Suprapubic skin (tissue), 4 donors: ENCODE measurements at places on chromosomes 4 and X.
A peak's percentile ranks its signal among the peaks of the same experiment; 100 is the strongest.

GRCh38 chr4:150561143-150561737 is 20.7 kb upstream of the MAB21L2 start:
- no peak for DNase-seq

DNA sequence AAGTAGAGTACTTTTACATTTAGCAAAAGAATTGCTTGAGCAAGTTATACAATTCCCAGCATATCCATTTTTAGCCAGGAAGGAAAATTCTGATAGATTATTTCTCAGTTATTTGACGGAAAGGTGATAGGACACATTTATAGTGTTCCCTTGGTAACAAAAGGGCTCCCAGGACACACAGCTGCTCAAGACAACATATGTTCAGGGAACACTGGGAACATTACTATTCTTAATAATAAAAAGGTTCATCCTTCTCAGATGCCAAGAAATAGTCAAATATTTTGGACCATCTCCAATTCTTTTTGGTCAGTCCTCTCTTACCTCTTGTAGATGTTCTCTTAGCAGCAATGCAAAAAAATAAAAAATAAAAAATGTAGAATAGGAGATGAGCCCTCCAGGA is 66.8 kb upstream of the SMAD1 start:
- no peak for DNase-seq

- no peak for DNase-seq
These were observed 21.5 kb downstream of the RXFP1 start for GRCh38 chr4:158543191-158543590.

DNA sequence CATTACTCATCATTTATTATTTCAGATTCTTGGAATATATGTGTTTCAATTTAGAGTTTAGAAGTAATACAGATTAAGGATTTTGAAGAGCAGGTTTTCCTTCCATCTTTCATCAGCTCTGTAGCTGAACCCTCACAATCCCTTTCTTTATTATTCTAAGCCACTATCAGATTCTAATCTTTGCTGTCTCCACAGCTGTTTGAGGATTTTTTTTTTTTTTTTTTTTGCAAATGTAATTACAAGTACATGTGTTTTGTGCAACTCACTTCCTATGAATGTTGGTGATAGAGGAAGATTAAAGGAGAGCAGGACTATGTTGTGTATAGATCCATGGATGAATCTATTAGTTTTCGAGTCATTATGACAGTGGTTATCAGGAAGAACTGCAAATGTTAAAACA is 87.4 kb upstream of the TENM3 start:
- DNase-seq = no peak

- DNase-seq = no peak
These were observed 95.8 kb downstream of the ATXN3L start for GRCh38 chrX:13223868-13224567.

- no peak for DNase-seq
These were observed 200.7 kb downstream of the SOWAHB start for GRCh38 chr4:76697129-76697803.

GRCh38 chr4:186172546-186172945 is 18.8 kb upstream of the CYP4V2 start:
- DNase-seq = no peak

DNA sequence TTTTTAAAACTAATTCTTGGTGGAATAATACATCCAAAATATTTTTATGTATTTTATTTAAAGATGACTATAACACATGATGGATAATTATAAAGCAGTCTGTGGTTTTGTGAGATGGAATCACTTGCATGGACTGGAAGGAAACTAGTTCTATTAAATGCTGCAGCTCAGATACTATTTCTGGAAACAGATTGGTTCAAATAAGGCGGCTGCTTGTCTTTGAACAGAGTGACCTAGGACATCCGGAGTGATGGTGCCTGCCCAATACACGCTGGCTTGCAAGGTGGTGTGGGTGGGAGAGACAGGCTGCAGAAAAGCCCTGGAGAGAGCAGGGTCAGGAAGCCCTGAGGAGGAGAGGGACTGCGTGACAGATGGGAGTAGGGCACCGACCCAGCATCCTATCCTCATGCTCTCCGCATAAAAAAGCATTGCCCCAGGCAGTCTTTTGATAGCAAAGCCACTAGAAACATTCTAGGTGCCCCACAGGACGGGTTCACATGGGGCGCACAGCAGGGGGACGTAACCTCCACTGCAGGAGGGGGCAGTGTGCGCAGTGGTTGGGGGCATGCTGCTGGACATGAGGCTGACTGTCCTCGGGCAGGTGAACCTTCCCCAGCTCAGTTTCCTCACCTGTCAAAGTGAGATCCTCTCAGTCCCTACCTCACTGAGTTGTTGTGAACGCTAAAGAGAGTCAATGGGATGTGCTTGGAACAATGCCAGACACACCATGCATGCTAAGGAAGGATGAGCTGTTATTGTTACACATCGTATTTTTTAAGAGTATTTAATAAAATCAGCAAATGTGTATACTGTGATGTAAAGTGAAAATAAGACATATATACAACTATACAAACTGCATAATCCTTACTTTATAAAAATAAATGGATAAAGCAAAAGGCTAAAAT is 71.3 kb downstream of the EVC2 start:
- DNase-seq = no peak

DNA sequence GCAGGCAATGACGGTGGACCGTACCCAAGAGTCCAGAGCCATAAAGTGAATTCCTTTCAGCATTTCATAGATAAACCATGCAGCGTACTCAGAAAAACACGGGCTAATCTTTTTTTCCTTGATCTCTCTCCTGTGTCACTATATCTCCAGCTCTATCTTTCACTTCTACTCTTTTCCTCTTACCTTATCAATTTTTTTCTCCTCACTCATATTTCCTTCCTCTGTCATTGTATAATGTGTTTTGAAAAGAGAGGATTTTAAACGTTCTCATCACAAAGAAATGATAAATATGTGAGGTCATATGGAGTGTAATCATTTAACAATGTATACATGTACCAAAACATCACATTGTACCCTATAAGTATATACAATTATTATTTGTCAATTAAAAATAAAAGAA is 176.5 kb downstream of the CPE start:
- DNase-seq = no peak

DNA sequence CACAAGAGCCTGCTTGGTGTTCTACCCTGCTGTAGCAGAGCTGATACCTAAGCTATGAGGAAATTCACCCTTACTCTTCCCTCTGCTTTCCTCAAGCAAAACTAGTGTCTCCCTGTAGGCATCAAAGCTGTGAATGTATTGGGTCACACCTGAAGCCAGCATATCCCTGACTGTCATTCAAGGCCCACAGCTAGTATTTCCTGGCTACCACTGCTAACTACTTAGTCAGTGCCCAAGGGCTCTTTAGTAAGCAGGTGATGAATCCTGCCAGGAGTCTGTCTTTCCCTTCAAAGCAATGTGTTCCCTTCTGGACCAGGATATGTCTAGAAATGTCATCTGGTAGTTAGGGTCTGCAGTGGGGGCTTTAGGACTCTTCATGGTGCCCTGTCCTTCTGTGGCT is 125.7 kb downstream of the RPA4 start:
- no peak for DNase-seq

DNA sequence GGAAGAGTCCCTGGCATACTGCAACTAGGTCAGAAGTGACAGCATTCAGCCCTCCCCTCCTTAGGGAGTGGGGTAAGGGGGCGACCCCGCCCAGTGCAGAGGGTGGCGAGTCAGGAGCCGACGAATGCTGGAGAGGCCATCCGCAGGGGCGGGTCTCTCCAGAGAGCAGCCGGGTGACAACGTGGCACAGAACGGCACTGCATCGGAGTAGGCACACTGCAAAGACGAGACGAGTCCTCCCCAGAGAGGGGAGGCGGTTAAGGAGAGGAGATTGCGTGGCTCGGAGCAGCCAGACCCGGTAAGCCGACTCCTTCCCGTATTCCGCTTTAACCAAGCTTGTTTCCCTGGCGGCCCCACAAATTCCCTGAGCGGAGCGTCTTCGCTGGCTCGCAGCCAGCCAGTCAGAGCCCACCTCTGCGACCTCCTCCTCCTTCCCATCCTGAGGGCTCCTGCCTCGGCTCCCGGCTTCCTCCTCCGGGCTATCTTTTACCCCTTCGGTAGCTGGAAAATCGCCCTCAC is 54.9 kb downstream of the LINC00632 start:
- DNase-seq = peak; percentile 61

DNA sequence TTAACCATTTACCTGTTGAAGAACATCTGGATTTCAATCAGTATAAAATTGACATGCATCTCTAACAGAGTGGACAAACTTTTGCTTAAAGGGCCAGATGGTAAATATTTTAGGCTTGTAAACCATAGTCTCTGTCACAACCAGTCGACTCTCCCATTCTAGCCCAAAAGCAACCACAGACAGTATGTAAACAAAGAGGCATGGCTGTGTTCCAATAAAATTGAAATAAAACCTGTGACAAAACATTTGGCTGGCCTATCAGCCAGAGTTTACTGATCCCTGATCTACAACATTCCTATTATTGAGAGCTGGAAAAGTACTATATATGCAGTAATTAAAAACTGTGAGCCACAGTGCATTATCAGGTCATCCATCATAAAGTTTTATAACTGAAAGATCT is 3.2 kb downstream of the CENPC start:
- no peak for DNase-seq

DNA sequence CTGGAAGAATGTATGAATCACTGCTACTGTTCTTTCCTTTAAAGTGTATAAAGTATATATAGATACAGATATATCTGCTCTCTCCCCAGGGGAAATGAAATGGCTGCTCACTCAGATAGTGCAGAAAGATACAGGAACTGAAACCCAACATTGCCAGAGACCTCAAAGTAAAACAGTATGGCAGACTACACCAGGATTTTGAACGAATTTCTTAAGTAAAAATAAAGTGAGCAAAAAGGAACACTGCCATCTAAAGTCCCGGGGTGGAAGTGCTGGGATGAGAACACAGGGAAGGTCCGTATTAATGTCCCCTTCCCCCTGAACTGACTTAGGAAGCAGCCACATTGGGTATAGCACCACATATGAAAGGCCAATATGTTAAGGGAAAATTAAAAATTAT is 93.4 kb downstream of the TMA16 start:
- DNase-seq = no peak

- DNase-seq = no peak
These were observed 21.6 kb downstream of the GPRASP1 start for GRCh38 chrX:102672856-102673255.
